ENCODE measurements at places on chromosomes 7 and 10.
A peak's percentile ranks its signal among the peaks of the same experiment; 100 is the strongest.

DNA sequence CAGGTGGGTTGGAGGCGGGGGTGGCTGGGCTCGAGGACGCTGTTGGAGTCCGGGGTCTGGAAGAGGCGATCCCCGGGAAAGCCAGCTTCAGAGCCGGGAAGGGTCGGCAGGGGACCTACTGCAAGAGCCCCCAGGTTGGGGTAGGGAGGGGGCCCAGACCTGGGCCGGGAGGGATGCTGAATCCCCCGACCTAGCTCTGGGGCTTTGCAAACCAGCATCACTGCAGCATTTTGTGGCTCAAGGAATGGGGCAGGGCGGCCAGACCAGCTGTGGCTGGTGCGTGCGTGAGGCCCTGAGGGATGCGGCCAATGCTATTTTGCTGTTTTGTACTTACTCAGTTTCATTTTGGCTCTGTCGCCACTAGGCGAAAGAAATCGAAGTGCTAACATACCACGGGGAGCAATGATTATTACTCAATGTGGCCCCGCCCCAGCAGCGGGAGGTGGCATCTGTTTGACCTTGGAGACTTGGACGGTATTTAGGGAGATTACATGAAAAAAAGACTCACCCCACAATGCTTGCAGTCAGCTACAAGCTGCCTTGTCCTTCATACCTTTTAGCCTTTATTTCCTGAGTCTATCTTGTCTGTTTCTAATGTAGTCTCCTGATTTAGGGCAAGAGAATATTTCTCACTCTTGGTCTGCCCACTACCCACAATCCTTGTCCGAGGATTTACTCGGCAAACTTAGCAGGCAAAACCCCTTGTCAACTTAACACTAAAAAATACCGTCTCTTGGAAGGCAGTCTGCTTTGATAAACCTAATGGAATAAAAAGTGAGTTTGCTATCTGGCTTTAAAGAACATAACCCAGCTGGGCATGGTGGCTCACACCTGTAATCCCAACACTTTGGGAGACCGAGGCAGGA lies 16.2 kb downstream of the HSPB1 start:
- DNase-seq = peak; percentile 72

DNA sequence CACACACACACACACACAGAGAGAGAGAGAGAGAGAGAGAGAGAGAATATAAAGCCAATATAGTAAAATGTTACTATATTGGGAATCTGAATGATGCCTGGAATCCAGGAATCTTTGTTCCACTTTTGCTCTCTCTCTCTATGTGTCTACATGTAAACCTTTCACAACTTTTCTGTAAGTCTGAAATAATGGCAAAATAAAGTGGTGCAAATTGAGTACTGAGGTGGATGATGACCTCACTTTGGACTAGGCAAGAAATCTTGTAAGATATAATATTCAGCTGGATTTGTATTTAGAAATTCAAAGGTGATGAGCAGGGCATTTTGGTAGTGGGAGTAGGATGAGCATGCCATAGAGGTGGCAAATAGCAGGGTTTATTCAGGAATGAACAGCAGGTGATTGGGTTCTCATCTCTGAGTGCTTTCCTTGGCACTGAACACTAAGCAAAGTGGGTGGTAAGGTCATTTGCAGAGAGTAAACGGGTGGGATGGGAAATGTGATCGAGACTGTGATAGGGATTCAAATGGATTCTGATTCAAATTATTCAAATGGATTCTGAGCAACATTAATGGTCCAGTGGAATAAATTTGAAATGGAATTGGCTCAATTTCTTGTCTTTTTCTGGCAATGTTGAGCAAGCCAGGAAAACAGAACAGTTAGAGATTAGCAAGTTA lies 9.7 kb upstream of the ANLN start:
- DNase-seq = no peak

DNA sequence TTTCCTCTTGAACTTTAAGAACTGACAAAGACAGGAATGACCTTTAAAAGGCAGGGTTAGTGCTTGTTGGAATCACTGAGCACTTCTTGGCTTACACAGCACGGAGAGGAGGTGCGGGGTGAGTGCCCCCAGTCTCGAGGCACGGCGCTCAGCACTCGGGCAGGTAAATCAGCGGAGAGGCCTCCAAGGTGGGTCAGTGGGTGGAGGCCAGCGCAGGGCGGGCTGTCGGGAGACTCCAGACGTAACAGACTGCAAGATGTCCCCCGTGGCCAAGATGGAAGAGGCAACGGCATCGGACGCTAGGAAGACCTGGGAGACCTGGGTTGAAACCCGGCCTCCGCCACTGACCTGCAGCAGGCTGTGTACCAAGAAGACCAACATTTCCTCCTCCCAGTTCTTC lies 149.4 kb downstream of the MAD1L1 start:
- no peak for DNase-seq

- no peak for DNase-seq
Measured at GRCh38 chr10:69486922-69487730, 35.9 kb downstream of the TSPAN15 start.

DNA sequence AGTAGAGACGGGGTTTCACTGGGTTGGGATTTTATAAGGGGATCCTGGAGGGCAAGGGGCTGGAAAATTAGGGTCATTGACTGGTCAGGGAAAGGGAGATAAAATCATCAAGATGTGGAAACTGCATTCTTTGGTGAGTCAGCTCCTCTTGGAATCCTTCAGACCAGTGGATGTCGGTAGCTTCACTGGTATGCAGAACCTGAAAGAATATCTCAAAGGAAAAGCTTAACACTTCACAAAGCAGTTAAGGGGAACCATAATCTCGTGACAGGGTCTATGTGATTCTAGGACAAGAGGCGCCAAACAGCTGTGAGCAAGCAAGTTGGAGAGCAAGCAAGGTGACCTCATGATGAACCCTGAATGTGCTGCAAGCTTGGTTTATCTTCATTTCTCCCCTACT lies 634.7 kb upstream of the AUTS2 start:
- no peak for DNase-seq

- DNase-seq = no peak
Measured at GRCh38 chr10:114730291-114730690, 72.2 kb upstream of the ABLIM1 start.

- DNase-seq = no peak
Measured at GRCh38 chr10:121956111-121957061, 18.6 kb downstream of the NSMCE4A start.

DNA sequence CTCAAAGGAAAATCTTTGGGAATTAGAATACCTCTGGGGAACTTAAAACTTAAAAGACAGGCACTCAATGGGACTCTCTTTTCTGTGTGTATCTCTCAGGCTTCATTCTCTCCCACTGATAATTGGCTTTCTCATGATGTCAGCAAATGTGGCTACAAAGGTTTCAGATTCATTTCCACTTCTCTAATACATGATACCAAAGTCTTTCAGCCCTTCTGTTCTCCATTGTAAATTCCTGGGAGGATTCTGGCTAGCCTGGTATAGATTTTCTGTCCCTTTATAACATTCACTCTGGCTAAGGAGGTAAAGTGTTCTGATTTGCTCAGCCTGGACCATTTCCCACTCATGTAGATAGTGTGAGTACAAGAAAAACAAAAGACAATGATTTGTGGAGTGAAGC lies 606.2 kb downstream of the PCDH15 start:
- no peak for DNase-seq

DNA sequence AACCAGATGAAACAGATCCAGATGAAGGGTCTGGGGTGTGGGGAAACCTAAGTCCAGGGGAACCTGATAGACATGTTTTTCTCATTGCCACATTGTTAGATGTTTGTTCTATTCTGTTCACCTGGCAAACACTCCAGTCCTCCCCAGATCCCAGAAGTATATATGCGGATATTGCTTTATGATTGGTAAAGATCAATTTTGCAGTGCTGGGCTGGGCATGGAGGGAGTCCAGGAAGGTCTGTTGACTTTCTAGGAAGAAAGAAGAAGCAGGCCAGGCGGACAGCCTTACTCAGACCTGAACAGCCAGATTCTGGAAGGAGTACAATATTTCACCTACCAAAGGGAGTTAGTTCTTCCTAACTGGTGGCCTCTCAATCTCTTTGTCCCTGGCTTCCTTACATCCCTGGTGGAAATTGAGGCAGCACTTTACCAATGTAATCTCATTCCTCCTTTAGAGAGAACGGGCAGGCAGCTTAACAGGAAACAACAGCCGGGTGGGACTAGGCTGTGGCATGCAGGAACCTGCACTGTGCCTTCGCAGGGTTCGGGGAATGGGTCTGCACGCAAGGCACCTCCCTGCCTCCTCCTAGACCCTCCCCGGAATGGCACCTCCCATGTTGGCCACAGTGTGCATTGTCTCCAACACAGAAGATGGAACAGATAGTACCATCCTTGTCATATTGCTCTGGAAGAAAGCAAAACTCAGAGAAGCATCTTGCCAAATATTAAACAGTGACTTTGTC lies 930 bp downstream of the GIMAP6 start:
- no peak for DNase-seq

GRCh38 chr7:3951316-3952055 lies 650.4 kb downstream of the SDK1 start:
- no peak for DNase-seq

- DNase-seq = no peak
Measured at GRCh38 chr7:139118234-139118804, 8.8 kb upstream of the ZC3HAV1 start.

GRCh38 chr7:129332254-129333035 lies 101.8 kb upstream of the STRIP2 start:
- DNase-seq = no peak

GRCh38 chr7:95772771-95773581 lies 622 bp downstream of the DYNC1I1 start:
- peak; percentile 20 for DNase-seq

DNA sequence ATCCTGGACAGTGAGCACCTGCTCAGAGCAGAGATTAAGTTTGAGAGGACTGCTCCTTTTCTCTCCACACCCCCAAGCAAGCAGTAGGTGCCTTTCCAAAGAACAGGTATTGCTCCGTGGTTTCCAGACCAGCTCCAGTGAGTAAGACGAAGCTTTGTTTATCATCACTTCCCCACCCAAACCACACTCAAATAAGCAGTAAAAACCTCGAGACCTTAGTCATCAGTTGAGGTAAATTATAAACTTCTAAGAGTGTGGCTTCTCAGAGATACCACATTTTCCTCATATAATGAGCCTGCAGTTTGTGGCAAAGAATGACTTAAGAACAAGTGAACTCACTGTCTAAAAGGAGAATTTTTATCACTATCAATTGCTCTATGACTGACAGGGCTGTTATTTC lies 50.0 kb upstream of the GRB10 start:
- no peak for DNase-seq

DNA sequence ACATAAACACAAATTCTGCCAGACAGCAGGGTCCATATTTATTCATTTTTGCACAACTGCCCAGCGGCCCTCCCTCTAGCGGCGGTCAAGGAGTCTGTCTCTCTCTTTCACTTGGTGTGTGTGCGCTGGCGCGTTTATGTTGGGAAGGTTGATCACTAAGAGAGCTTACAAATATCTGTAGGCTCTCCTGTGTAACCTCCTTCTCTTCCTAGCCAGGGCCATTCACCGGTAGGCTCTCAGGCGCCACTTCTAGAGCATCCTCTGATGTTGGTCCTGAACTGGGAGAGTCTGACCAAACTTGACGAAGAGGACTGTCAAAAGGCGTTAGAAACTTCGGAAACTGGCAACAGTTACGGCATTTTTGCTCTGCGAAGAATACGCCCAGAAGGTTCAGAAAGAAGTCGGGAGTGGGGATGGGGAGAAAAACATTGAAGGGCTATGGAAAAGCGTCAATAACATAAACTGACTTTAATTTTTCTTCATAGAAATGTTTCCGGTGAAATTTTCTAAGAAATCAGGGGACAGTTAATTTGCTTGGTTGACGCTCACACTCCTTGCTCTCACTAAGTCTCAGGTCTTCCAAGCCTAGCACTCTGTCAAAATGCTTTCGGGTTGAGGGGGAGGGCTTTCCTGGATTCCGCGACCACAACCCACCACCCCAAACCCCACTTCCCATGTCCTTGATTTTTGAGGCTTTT lies 731.1 kb downstream of the ZWINT start:
- DNase-seq = peak; percentile 32

- peak; percentile 85 for DNase-seq
Measured at GRCh38 chr10:49407552-49408137, 11.8 kb upstream of the DRGX start.

DNA sequence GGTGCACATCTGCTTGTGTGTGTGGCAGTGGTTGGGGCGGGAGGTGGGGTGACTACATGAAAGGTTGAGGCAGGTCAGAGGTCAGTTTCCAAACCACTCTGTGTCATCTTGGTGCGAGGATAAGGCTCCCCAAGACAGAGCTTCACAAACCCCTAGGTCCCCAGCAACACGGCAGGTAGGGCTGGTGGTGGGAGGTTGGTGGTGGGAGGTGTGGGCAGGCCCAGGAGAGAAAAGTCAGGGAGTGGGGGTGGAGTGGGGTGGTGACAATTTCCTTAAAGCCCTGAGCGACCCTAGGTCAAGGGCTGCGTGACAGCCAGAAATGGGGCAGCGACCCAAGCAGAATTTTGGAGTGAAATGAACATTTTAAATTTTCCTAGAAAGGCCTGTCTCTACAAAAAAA lies 1.6 kb upstream of the STRA8 start:
- no peak for DNase-seq

DNA sequence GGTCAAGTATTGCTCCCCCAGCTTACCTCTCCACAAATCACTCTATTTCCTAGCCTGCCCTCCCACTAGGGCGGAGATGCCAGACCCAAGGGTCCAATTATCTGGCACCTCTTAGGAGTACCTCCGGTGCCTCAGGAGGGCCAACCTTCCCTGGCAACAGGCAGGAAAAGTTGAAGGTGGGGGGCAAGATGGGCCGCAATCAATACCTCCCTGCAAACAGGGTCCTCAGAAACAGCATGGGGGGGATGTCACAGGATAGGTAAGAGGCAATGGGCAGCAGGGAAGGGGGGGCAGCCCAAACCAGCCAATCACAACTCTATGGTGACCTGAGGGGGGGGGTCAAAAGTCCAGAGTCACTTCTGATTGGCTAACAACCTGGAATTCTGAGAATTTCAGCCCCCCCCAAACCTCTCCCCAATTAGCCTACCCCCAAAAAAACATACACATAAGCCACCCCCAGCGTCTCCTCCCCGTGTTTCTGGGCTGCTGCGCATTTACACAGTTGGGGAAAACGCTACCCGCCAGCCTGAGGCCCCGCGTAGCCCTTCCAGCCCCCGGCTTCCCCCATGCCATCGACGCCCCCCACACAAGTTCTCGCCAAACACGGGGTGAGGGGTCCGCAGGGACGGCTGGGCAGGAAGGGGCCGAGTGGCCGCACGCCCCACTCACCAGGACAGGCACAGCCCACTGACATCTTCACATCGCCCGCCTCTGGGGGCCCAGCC lies 589 bp downstream of the LDB1 start:
- DNase-seq = peak; percentile 82

DNA sequence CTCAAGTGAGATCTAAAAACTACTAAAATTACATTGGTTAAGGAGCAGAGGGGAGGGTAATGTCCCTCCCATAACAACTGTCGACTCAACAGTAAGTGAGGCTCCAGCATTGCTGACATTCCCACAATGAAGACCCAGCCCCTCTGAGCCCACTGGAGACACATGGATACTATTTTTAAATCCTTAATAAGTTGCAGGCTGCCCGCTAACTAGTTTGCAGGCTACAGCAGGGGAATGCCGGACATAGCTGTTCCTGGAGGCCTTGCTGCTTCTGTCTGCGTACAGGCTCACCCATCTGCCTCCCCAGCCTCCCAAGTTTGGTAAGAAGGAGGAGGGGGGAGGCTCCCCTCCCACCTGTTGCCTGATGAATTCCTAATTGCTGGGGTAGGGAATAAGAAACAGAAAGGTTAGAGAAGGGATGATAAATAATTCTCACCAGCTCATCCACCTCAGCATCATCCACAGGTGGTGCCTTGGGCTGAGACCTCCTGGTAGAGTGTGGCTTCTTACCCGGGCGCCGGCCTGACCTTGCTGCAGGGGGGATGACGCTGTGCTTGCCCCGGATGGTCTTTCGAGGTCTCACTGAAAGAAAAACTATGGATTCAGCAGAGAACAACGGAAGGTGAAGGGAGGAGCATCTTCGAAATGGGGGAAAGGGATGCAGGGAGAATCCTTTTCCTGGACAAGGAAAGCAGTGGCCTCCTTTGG lies 10.1 kb downstream of the FZD9 start:
- no peak for DNase-seq

All from HuH-7.5 (cell line).